Activated B cell treated with CpG ODN at 0.5 μM for 24 hours (primary cell): ENCODE measurements at places on chromosomes 13 and 19. TPM values are rescaled to one million over a fixed set of nuclear protein-coding genes. Genes with fewer than 3 reads are reported as not detected.

The ANKLE1 gene
- 7.9 and 9.1 TPM in 2 replicates for total RNA-seq

- DNase-seq = no peak
- no peak overlapping the region for H3K4me3 ChIP-seq
- no peaks in the 10 kb centered on the region for H3K4me1 ChIP-seq
- no peaks in the 10 kb centered on the region for H3K36me3 ChIP-seq
Observed at GRCh38 chr13:90455823-90456222, 891.7 kb upstream of the MIR17HG start.

The SERP2 gene
- 0.24 and 0.69 TPM in 2 replicates for total RNA-seq

- no peak for DNase-seq
- H3K36me3 ChIP-seq = peaks cover 95% of the 10 kb centered on the region
- no peaks in the 10 kb centered on the region for H3K27me3 ChIP-seq
- no peak overlapping the region for H3K27ac ChIP-seq
Observed at GRCh38 chr19:14718522-14719116, 28.8 kb downstream of the ZNF333 start.

- peak; percentile 62 for DNase-seq
- no peaks in the 10 kb centered on the region for H3K27me3 ChIP-seq
Observed at GRCh38 chr19:18170714-18171255, 2.8 kb upstream of the IFI30 start.

The GNG7 gene
- total RNA-seq = 34.8 and 35.4 TPM in 2 replicates

- H3K27me3 ChIP-seq = no peaks in the 10 kb centered on the region
- H3K4me1 ChIP-seq = peaks cover 13% of the 10 kb centered on the region
- H3K27ac ChIP-seq = no peak overlapping the region
- H3K4me3 ChIP-seq = peak overlapping the region; percentile 95
Observed at GRCh38 chr13:102772042-102772425, 1.6 kb downstream of the TEX30 start.

The CCDC61 gene
- total RNA-seq = 24.9 and 26.9 TPM in 2 replicates

The RFPL4A gene
- total RNA-seq = not detected in 2 replicates

The ALOX5AP gene
- total RNA-seq = 59.7 and 66.4 TPM in 2 replicates

DNA sequence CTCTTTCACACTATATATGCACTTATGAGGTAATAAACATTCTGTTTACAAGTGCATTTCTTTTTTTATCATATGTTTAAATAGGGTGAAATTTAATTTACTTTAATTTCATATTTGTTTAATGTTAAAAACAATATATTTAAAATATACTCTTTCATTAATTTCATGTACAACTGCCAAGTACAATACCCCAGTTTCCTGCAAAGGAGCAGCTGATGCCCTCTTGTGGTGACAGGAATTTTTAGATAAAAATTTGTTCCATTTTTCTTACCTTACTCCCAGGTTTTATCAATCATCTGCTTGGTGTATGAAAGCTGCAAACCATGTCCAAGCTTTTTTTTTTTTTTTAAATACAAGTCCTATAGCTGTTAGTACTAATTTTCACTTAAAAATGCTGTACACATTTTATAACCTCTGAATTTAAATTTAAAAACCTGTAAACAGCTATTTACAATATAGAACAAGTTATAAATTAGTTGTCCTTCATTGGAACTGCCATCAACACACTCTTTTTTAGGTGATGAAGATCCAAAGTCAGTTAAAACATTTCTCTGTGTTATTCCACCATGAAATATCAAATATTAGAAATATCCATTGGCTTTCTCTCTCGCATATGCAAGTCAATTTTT lies 4.9 kb downstream of the PCDH20 start:
- H3K4me3 ChIP-seq = no peak overlapping the region
- no peaks in the 10 kb centered on the region for H3K36me3 ChIP-seq
- H3K27ac ChIP-seq = no peak overlapping the region
- DNase-seq = no peak
- H3K4me1 ChIP-seq = no peaks in the 10 kb centered on the region

The STXBP2 gene
- total RNA-seq = 147 and 176 TPM in 2 replicates

- H3K4me1 ChIP-seq = no peaks in the 10 kb centered on the region
- no peak overlapping the region for H3K27ac ChIP-seq
- H3K4me3 ChIP-seq = no peak overlapping the region
- no peak for DNase-seq
Observed at GRCh38 chr13:44068737-44069136, 189.0 kb downstream of the LACC1 start.

GRCh38 chr13:34733721-34734120 lies 208.3 kb upstream of the NBEA start:
- H3K36me3 ChIP-seq = no peaks in the 10 kb centered on the region
- H3K4me1 ChIP-seq = no peaks in the 10 kb centered on the region
- no peak overlapping the region for H3K4me3 ChIP-seq
- no peak for DNase-seq
- H3K27me3 ChIP-seq = no peaks in the 10 kb centered on the region

The BEST2 gene
- not detected in 2 replicates for total RNA-seq

The PTGIR gene
- total RNA-seq = 13.4 and 17.8 TPM in 2 replicates

GRCh38 chr19:48637948-48638830 lies 1.0 kb upstream of the DBP start:
- peak overlapping the region; percentile 99 for H3K27ac ChIP-seq
- H3K27me3 ChIP-seq = no peaks in the 10 kb centered on the region
- H3K36me3 ChIP-seq = peaks cover 9% of the 10 kb centered on the region
- peaks cover 61% of the 10 kb centered on the region for H3K4me1 ChIP-seq

The IL17D gene
- total RNA-seq = not detected in 2 replicates

GRCh38 chr13:45786293-45786920 lies 65.1 kb downstream of the SIAH3 start:
- H3K36me3 ChIP-seq = no peaks in the 10 kb centered on the region
- no peak overlapping the region for H3K27ac ChIP-seq
- H3K27me3 ChIP-seq = peaks cover 10% of the 10 kb centered on the region
- no peak overlapping the region for H3K4me3 ChIP-seq
- no peaks in the 10 kb centered on the region for H3K4me1 ChIP-seq
- no peak for DNase-seq

GRCh38 chr19:40791349-40791748 lies 7.6 kb upstream of the EGLN2 start:
- H3K27me3 ChIP-seq = no peaks in the 10 kb centered on the region
- H3K27ac ChIP-seq = peak overlapping the region; percentile 63
- H3K4me3 ChIP-seq = no peak overlapping the region
- H3K36me3 ChIP-seq = peaks cover 63% of the 10 kb centered on the region
- H3K4me1 ChIP-seq = peaks cover 24% of the 10 kb centered on the region

The LGALS7B gene
- not detected in 2 replicates for total RNA-seq

The DBP gene
- total RNA-seq = 8.7 and 9.2 TPM in 2 replicates

DNA sequence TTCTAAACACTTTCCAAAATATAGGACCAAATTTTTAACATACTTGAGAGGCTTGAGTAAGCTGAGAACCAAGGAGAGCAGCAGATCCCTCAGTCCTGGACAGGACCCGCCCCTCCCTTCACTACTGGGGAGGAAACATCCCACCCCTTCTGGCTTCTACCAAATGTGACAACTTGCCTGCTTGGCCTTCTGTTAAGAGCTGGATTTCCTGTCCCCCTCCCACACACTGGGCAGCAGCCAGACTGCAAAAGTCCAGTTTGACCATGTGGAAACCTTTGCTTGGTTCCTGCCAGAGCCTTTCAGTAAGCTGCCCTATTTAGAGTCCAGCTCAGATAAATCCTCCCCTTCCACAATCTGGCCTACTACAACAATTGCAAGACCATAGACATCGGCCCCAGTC lies 84.3 kb downstream of the FGF14 start:
- no peaks in the 10 kb centered on the region for H3K36me3 ChIP-seq
- no peaks in the 10 kb centered on the region for H3K27me3 ChIP-seq
- DNase-seq = no peak
- no peak overlapping the region for H3K4me3 ChIP-seq
- no peak overlapping the region for H3K27ac ChIP-seq

The C19orf33 gene
- total RNA-seq = 0.58 TPM in 1 of 2 replicates, not detected in the other

The SLC25A41 gene
- total RNA-seq = 0.40 and 0.69 TPM in 2 replicates

- DNase-seq = no peak
- peaks cover 7% of the 10 kb centered on the region for H3K27me3 ChIP-seq
Observed at GRCh38 chr13:32031815-32032370, 319 bp downstream of the FRY start.
